IgD-negative memory B cell (primary cell): ENCODE measurements at places on chromosomes 5 and 9. TPM values are rescaled to one million over a fixed set of nuclear protein-coding genes. Genes with fewer than 3 reads are reported as not detected.

The GABRA1 gene
- polyA plus RNA-seq = not detected

The SGCD gene
- polyA plus RNA-seq = not detected

The MARCOL gene
- not detected for polyA plus RNA-seq

The PLPP7 gene
- polyA plus RNA-seq = 1.7 TPM

The SLC2A8 gene
- 7.8 TPM for polyA plus RNA-seq

The SERF1A gene
- polyA plus RNA-seq = 2.2 TPM

The SH3RF2 gene
- not detected for polyA plus RNA-seq

The SYNPO gene
- 4.8 TPM for polyA plus RNA-seq

The IRX2 gene
- not detected for polyA plus RNA-seq

The IL9 gene
- polyA plus RNA-seq = not detected

The LTC4S gene
- 0.80 TPM for polyA plus RNA-seq

The NDUFA8 gene
- polyA plus RNA-seq = 73.0 TPM

The GKAP1 gene
- 8.6 TPM for polyA plus RNA-seq

The SPAG8 gene
- 1.1 TPM for polyA plus RNA-seq

The AHRR gene
- polyA plus RNA-seq = 0.05 TPM

The ECPAS gene
- polyA plus RNA-seq = 10.9 TPM

The TNFSF8 gene
- polyA plus RNA-seq = 3.5 TPM

The ANKRD18A gene
- polyA plus RNA-seq = not detected

The SPOCK1 gene
- not detected for polyA plus RNA-seq

The SPINK1 gene
- not detected for polyA plus RNA-seq

The PCDHA1 gene
- polyA plus RNA-seq = not detected

The PTPN3 gene
- not detected for polyA plus RNA-seq

The SLC6A7 gene
- polyA plus RNA-seq = not detected

The MZB1 gene
- polyA plus RNA-seq = 193 TPM

The CD14 gene
- 1.5 TPM for polyA plus RNA-seq

The SUSD1 gene
- polyA plus RNA-seq = 3.4 TPM

The MSX2 gene
- polyA plus RNA-seq = not detected
